ENCODE measurements at places on chromosomes 1 and 21.
A peak's percentile ranks its signal among the peaks of the same experiment; 100 is the strongest.

DNA sequence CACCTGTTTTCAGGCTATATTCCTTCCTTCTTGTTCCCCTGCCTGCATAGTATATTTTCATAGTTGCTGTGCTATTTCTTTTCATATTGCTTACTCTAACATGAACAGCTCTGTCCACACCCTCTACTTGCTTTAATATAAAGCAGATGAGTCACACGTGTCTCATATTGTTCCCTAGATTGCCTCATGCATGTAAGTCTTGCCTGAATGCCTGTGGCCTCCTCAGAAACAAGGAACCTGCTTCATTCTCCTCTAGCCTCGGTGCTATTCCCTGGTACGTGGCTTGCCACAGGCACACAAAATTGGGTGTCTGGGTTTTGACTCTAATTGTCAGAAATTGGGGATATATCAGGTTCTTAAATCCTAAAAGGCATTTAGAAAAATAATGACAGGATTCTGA lies 16.5 kb upstream of the PKP1 start:
- DNase-seq = no peak

DNA sequence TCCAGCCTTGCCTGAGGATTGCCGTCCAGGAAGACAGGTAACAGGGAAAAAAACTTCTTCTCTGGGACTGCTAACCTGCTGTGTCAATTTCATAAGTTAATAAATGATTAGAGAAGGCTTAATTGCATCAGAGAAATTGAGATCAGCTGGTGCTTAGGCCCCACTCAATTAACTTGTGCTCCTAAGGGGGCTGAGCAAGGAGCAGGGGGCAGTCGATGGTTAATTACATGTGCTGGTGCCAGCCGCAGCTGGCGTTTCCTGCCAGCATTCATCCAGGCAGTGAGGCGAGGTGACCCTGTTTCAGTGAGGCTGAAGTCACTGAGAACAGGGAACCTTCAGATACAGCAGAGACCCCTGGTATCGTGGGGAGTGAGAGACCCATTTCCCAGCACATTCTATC lies 60.0 kb downstream of the FAM163A start:
- DNase-seq = no peak

GRCh38 chr1:229563241-229563640 lies 4.7 kb upstream of the ABCB10 start:
- no peak for DNase-seq

DNA sequence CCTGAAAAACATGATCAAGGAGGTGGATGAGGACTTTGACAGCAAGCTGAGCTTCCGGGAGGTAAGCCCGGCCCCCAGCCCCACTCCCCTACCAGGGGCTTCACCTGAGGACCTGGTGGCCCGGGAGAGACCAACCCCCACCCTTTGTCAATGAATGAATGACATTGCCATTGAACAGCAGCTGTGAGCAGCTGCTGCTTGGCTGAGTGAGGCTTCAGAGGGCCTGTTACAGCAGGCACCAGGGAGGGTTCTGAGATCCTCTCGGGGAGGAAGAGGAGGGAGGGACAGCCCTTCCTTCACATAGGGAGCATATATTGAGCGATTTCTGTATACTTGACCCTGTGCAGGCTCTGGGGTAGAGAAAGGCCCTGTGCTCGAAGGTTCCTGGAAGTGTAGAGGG lies 12.3 kb upstream of the CTRC start:
- DNase-seq = no peak

GRCh38 chr1:109948285-109948630 lies 36.3 kb upstream of the AHCYL1 start:
- DNase-seq = no peak

DNA sequence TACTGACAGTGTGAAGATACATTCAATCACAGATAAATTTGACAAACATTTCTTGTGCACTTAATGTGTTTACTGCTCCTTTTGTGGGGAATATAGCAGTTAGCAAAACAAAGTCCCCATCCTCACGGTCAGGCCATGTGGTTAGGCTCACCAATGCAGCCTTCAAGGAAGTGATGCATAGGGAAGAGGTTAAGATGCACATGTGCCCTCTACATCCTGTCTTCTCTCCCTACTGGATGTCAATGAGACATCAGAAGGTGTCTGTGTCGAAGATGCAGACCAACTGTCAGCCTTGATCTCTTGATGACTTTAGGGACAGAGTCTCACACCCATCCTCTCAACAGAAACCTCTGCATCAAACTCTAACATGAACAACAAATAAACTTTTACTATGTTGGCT lies 78.7 kb downstream of the FH start:
- no peak for DNase-seq

DNA sequence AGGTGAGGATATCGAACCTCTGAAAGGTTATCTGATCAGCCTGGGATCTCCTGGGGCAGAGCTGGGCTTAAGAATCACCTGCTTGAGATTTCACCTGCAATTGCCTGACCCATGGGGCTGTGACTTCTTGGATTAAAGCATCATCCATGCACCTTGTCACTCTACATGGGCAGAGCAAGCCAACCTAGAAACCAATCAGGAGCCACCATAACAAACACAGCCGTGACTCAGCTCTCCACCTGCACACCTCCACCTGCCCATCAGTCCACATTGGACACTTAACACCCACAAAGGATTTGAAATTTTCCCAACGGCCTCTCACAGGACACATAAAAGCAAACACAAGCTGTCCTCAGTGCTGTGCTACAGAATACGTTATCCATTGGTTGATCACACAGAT lies 35.1 kb upstream of the ETS2 start:
- no peak for DNase-seq

GRCh38 chr1:97806996-97807520 lies 113.8 kb downstream of the DPYD start:
- DNase-seq = no peak

DNA sequence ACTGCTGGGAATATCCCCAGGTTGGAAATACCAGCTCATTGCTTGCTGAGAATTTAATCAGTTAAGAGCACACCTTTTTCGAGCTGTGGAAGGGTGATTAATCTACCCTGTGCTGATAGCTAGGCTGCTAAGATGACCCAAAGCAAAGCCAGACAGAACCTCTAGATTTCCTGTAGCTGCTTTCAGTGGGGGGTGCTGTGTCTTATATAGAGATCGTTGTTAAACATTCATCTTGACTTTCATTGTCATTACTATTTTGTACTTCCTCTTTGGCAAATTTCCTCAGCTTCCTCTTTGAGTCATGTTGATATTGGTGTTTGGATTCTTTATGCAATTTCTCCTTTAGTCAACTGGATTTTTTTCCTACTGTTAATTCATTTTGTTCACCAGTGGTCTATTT lies 155.3 kb downstream of the DISC1 start:
- no peak for DNase-seq

DNA sequence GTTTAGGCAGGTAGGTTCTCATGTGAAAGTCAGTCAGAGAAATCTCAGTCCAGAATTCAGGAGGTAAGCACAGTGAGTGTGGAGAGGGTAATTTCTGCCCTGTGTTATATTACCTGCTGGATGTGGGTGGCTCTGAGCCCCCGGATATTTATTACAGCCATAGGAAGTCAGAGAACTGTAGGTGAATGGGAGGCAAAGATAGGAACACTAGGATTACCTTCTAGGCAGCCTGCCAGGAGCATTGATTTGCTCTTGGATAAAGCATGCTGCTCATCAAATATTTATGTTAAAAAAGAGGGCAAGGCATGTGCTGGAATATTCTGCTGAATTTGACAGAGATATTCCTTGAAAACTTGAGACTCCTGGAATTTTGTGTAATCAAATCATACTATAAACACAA lies 8.5 kb downstream of the GNG12 start:
- DNase-seq = no peak

GRCh38 chr1:48823168-48823567 lies 46.5 kb upstream of the BEND5 start:
- no peak for DNase-seq

- peak; percentile 49 for DNase-seq
Observed at GRCh38 chr1:20376880-20377494, 86.3 kb downstream of the VWA5B1 start.

- DNase-seq = no peak
Observed at GRCh38 chr1:95653618-95654017, 419.6 kb downstream of the RWDD3 start.

DNA sequence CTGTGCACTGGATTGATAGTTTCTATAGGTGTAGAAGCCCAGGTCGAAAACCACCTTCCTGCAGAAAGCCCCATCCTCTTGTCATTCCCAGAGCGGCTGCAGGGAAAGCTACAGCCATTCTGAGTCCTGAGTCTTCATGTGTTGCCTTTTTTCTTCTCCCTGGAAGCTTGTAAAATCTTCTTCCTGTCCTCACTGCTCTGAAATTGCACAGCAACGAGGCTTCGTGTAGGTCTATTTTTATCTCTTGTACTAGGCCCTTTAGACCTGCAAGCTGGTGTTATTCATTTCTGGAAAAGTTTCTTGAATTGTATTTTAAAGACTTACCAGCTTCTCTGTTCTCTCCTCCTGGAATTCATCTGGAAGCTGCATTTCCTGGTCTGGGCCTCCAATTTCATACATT lies 44.2 kb upstream of the ETS2 start:
- no peak for DNase-seq

GRCh38 chr1:246791303-246791918 lies 67.2 kb downstream of the SCCPDH start:
- no peak for DNase-seq

- DNase-seq = peak; percentile 48
Observed at GRCh38 chr1:19468397-19468956, 16.9 kb downstream of the CAPZB start.

- DNase-seq = no peak
Observed at GRCh38 chr1:218367118-218367517, 22.0 kb downstream of the TGFB2 start.

DNA sequence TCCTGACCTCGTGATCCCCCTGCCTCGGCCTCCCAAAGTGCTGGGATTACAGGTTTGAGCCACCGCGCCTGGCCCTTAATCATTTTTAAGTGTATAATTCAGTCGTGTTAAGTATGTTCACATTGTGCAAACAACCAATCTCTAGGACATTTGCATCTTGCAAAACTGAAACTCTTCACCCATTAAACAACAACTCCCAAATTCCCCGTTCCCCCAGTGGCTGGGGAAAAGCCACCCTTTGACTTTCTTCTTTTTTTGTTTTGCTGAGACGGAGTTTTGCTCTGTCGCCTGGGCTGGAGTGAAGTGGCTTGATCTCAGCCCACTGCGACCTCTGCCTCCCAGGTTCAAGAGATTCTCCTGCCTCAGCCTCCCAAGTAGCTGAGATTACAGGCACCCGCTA lies 6.5 kb upstream of the THEMIS2 start:
- no peak for DNase-seq

GRCh38 chr1:24417681-24418080 lies 2.1 kb downstream of the NIPAL3 start:
- DNase-seq = no peak

GRCh38 chr1:12177999-12178441 lies 11.2 kb downstream of the TNFRSF1B start:
- peak; percentile 94 for DNase-seq

GRCh38 chr1:219993554-219994433 lies 52.5 kb downstream of the EPRS1 start:
- no peak for DNase-seq

GRCh38 chr1:105872817-105873216 lies 1183.7 kb upstream of the PRMT6 start:
- no peak for DNase-seq

GRCh38 chr1:232423591-232423990 lies 206.3 kb downstream of the SIPA1L2 start:
- DNase-seq = no peak

GRCh38 chr1:111516005-111516535 lies 12.6 kb upstream of the ADORA3 start:
- DNase-seq = no peak

GRCh38 chr1:93735722-93736121 lies 54.1 kb upstream of the BCAR3 start:
- no peak for DNase-seq

GRCh38 chr1:244768186-244768585 lies 67.3 kb upstream of the COX20 start:
- DNase-seq = no peak

GRCh38 chr1:202689493-202690342 lies 20.5 kb downstream of the SYT2 start:
- no peak for DNase-seq

- DNase-seq = no peak
Observed at GRCh38 chr1:215517441-215517891, 49.6 kb upstream of the KCTD3 start.

DNA sequence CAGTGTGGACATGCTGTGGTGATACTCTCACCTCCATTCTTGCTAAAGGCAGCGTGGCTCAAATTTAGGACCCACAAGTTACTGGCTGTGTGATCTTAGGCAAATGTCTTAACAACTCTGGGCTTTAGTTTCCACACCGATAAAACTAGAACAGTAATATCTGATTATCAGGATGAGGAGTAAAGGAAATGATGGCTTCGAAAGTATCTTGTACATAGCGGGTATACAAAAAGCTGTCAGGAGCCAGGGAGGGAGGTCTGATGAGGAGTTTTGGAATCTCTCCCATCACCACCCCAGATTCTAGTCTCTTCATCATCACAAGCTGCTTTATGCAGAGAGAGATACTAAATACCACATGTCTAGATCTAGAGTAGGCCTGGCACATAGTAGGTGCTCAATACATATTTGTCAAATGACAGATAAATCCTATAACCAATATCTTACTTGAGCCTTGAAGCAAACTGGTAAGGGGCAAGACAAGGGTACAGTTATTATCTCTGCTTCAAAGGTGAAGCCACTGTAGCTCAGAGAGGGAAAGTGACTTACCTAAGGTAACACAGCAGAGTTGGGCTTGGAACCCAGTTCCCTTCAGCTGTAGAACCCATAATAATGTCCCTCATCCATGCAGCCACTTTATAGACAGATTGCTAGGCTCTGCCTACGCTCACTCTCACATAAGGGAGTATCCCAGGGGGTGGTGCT lies 9.5 kb upstream of the FGR start:
- DNase-seq = no peak

- DNase-seq = no peak
Observed at GRCh38 chr1:182114627-182115023, 53.1 kb upstream of the ZNF648 start.

DNA sequence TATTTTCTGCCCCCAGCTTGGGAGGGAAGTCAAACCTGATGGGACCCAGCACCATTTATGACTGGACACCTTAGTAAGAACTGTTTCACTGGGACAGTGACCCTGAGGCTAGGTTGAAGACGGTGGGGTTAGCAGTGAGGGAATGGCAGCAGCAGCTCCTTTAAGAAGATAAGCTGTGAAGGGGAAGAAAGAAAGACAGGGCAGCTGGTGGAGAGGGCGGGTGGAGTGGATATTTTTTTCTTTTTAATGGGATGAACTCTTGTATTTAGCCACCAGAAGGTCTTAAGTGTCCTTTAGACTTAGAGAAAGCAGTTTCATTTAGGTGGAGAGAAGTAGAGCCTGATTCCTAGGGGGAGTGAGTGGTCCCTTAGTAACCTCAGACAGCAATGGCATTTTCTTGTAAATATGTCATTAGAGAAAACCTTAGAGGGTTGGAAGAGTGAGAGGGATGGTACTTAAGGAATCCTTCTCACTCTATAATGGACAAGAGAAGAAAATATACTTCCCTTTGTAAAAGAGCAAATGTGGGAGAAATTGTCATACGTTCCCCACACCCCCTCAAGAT lies 187.5 kb downstream of the HHAT start:
- DNase-seq = no peak

Data from T-helper 9 cell (primary cell).